T-helper 1 cell treated with Interleukin-12 subunit alpha and Interleukin-12 subunit beta and Interleukin-4 antibody, amounts not matched to agents 30 ng/mL and 1 ng/mL, for 36 hours (primary cell): ENCODE measurements at places on chromosomes 13 and 19. TPM values are rescaled to one million over a fixed set of nuclear protein-coding genes. Genes with fewer than 3 reads are reported as not detected.

Gene MBD3L3
- total RNA-seq = not detected in 2 replicates

Gene ADAMTSL5
- 2.5 and 3.2 TPM in 2 replicates for total RNA-seq

Gene TMC4
- 4.6 and 4.9 TPM in 2 replicates for total RNA-seq

Gene ZFR2
- 0.25 and 0.32 TPM in 2 replicates for total RNA-seq

Gene RASA3
- total RNA-seq = 99.4 and 101 TPM in 2 replicates

Gene GTPBP3
- total RNA-seq = 32.3 and 36.9 TPM in 2 replicates

Gene LYPD3
- total RNA-seq = 0.81 and 0.85 TPM in 2 replicates

Gene TDRD12
- total RNA-seq = 0.17 and 0.42 TPM in 2 replicates

Gene FCER2
- not detected in 2 replicates for total RNA-seq

Gene ZNF784
- total RNA-seq = 4.6 and 4.7 TPM in 2 replicates

Gene TEX26
- total RNA-seq = not detected in 2 replicates

Gene SYT3
- total RNA-seq = not detected in 2 replicates

Gene COL5A3
- 0.05 and 0.07 TPM in 2 replicates for total RNA-seq

Gene F10
- not detected in 2 replicates for total RNA-seq

Gene CGB1
- total RNA-seq = not detected in 2 replicates

Gene JSRP1
- not detected in 2 replicates for total RNA-seq

Gene CCDC169
- not detected in 2 replicates for total RNA-seq

Gene EXOC3L2
- not detected in 2 replicates for total RNA-seq

Gene PTBP1
- total RNA-seq = 550 and 562 TPM in 2 replicates

Gene LCP1
- 1,093 and 1,100 TPM in 2 replicates for total RNA-seq

Gene CYP2S1
- total RNA-seq = 0.73 and 2.1 TPM in 2 replicates

Gene CCDC194
- 4.1 and 4.5 TPM in 2 replicates for total RNA-seq

Gene KIRREL2
- 3.0 and 3.3 TPM in 2 replicates for total RNA-seq

Gene KRTDAP
- not detected in 2 replicates for total RNA-seq

Gene ZNF211
- 14.4 and 15.4 TPM in 2 replicates for total RNA-seq

Gene KMT5C
- 15.4 and 19.9 TPM in 2 replicates for total RNA-seq

Gene CPB2
- total RNA-seq = not detected in 2 replicates

Gene RNF225
- total RNA-seq = 0.29 TPM in 1 of 2 replicates, not detected in the other

Gene LILRB3
- 3.9 and 5.0 TPM in 2 replicates for total RNA-seq

Gene SLC25A41
- total RNA-seq = 0.32 and 0.44 TPM in 2 replicates

Gene ZNF497
- total RNA-seq = 0.64 and 1.0 TPM in 2 replicates

Gene CACNG6
- total RNA-seq = not detected in 2 replicates

Gene DIAPH3
- 17.5 TPM in 2 replicates for total RNA-seq

Gene ZNF729
- total RNA-seq = not detected in 2 replicates

Gene KLK12
- total RNA-seq = not detected in 2 replicates

Gene CYSLTR2
- 1.3 and 1.8 TPM in 2 replicates for total RNA-seq

Gene SEMA6B
- total RNA-seq = not detected in 2 replicates

Gene ZNF728
- not detected in 2 replicates for total RNA-seq

Gene UGGT2
- total RNA-seq = 0.37 TPM in 1 of 2 replicates, not detected in the other

Gene COL4A1
- 0.34 and 0.44 TPM in 2 replicates for total RNA-seq

Gene GARRE1
- total RNA-seq = 11.0 and 12.2 TPM in 2 replicates

Gene KIR3DL1
- total RNA-seq = 0.17 TPM in 1 of 2 replicates, not detected in the other

Gene ZNF93
- total RNA-seq = 7.3 and 7.4 TPM in 2 replicates

Gene ATXN8OS
- total RNA-seq = not detected in 2 replicates

Gene LYPD5
- 0.54 and 0.71 TPM in 2 replicates for total RNA-seq

Gene NLRP4
- total RNA-seq = not detected in 2 replicates

Gene MISP
- total RNA-seq = not detected in 2 replicates

Gene TTC9B
- total RNA-seq = not detected in 2 replicates

Gene PRODH2
- total RNA-seq = not detected in 2 replicates

Gene ADGRE3
- not detected in 2 replicates for total RNA-seq

Gene C19orf81
- total RNA-seq = not detected in 2 replicates

Gene CNN2
- total RNA-seq = 436 and 459 TPM in 2 replicates

Gene METTL21C
- not detected in 2 replicates for total RNA-seq
